ENCODE measurements at places on chromosomes 3 and 15.

DNA sequence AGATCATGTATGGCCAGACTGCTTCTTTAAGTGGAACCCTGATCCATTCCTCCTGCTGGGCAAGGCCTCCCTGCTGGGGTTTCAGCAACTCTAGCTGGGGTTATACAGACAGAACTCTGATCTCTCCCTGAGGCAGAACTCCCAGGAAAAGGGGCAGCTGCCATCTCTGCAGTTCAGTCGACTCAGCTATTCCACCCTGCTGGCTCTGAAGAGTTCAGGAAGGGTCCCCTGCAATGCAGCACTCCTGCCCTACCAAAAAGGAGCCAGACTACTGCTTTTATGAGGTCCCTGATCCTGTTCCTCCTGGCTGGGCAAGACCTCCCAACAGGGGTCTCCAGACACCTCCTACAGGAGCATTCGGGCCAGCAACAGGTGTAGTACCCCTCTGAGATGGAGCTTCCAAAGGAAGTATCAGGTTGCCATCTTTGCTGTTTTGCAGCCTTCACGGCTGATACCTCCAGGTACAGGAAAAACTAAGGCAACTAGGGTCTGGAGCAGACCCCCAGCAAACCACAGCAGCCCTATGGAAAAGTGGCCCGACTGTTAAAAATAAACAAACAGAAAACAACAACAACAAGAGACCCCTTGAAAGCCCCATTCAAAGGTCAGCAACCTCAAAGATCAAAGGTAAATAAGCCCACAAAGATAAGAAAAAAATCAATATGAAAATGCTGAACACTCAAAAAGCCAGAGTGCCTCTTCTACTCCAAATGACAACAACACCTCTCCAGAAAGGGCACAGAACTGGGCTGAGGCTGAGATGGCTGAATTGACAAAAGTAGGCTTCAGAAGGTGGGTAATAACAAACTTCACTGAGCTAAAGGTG, 14.2 kb upstream of the CP start:
- DNase-seq: no peak

DNA sequence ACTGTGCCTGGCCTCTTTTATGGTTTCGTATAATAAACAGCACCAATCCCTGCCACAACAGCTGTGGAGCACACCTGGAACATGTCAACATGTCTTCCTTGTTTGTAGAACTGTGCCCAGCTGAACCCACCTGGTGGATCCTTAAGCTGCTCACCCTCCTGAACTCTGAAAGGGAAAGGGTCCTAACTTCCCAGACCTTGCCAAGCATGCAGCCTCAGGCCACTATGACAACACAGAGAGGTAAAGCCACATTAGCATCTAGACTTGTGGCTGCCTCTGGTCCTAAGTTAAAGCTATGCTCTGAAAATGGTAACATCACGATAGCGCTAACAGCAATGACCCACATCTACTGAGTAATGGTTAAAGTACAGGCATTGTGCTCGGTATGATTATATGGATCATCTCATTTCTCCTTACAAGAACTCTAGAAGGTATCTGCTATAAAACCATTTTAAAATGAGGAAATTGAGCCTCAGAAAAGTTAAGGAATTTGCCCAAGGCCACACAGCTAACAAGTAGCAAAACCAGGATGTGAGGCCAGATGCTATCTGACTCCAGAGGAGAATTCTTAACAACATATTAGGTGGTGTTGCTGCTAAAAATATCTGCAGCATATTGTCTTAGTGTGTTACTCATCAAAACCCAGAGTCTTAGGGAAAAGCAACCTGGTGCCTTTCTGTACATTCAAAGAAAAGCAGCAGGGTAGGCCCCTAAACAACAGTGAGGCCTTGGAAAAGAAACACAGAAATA, 23.1 kb upstream of the HERC1 start:
- no peak for DNase-seq

GRCh38 chr3:134663721-134664456, 13.1 kb upstream of the KY start:
- no peak for DNase-seq

DNA sequence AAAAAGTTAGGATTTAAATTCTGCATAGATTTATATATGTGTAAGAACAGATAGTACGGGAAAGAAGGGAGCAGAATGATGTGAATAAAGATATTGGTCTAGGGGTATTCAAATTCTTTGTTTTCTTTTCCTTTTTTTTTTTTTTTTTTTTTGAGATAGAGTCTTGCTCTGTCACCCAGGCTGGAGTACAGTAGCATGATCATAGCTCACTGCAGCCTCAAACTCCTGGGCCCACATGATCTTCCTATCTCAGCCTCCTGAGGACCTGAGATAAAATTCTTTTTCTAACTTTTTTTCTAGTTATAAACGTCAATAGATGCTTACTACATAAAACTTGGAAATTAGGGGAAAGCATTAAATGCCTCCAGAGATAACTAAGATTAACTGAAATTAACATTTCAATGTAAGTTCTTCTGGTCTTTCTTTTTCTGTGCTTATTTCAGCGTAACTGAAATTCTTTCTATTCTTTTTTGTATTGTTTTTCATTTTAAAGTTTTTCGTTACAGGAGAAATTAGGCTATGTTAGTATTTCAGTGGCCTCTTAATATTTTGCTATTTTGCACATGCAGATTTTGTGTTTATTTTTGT, 29.2 kb downstream of the UBE2Q2 start:
- DNase-seq: no peak

GRCh38 chr15:35040339-35041255, 44.5 kb downstream of the NANOGP8 start:
- no peak for DNase-seq

GRCh38 chr3:143731776-143732175, 116.5 kb downstream of the SLC9A9 start:
- DNase-seq: no peak

- DNase-seq: no peak
These were observed 244.4 kb upstream of the TOPAZ1 start for GRCh38 chr3:43997316-43997715.
